Neural cell (in vitro differentiated cells): ENCODE measurements at places on chromosomes 2 and 18. TPM values are rescaled to one million over a fixed set of nuclear protein-coding genes. Genes with fewer than 3 reads are reported as not detected.

Gene PGAP1
- 54.8 and 63.3 TPM in 2 replicates for polyA plus RNA-seq

Gene FSHR
- 0.36 TPM in 1 of 2 replicates, not detected in the other for polyA plus RNA-seq

Gene GCG
- not detected in 2 replicates for polyA plus RNA-seq

Gene STK39
- polyA plus RNA-seq: 8.3 and 9.5 TPM in 2 replicates

Gene CPO
- polyA plus RNA-seq: 0.60 and 1.2 TPM in 2 replicates

Gene SDC1
- 14.9 and 16.6 TPM in 2 replicates for polyA plus RNA-seq

Gene IHH
- polyA plus RNA-seq: 0.36 TPM in 1 of 2 replicates, not detected in the other

Gene DYTN
- polyA plus RNA-seq: not detected in 2 replicates

Gene ARID5A
- 0.36 TPM in 1 of 2 replicates, not detected in the other for polyA plus RNA-seq

Gene ANO7
- not detected in 2 replicates for polyA plus RNA-seq

Gene IL36B
- polyA plus RNA-seq: not detected in 2 replicates

Gene SERPINB13
- not detected in 2 replicates for polyA plus RNA-seq

Gene SIGLEC15
- not detected in 2 replicates for polyA plus RNA-seq

Gene SMC6
- 17.4 and 20.1 TPM in 2 replicates for polyA plus RNA-seq

Gene STAT4
- 3.7 and 5.1 TPM in 2 replicates for polyA plus RNA-seq

Gene FAM117B
- polyA plus RNA-seq: 29.4 and 32.9 TPM in 2 replicates

Gene GLS
- polyA plus RNA-seq: 83.2 and 90.2 TPM in 2 replicates
